ENCODE measurements at places on chromosomes 7 and 10.

DNA sequence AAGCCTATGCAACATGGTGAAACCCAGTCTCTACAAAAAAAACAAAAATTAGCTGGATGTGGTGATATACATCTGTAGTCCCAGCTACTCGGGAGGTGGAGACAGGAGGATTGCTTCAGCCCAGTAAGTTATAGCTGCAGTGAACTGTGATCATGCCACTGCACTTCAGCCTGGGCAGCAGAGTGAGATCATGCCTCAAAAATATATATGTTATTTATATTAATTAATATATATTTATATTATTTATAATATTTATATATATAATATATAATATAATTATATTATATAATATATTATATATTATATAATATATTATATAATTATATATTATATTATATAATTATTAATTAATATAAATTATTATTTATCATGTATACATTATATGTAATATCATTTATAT lies 1158.4 kb upstream of the AUTS2 start:
- no peak for DNase-seq

DNA sequence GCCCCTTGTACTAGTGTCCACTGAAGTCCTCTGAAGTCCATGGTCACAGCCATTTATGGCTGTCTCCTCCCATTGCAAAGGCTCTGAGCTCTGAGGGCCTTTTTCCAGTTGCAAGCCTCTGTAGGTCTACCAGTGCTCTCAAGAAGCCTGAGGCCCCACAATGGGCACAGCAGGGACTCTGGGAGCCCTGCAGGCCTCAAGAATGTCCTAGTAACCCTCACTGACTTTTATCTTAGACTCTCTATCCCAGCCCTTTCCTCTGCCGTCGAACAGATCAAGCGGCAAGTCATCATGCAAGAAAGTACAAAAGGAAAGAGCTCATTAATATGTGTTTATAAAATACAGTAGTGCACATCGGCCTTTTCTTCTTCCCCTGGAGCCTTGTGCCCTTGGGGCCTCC lies 23.4 kb downstream of the VWA2 start:
- DNase-seq = no peak

DNA sequence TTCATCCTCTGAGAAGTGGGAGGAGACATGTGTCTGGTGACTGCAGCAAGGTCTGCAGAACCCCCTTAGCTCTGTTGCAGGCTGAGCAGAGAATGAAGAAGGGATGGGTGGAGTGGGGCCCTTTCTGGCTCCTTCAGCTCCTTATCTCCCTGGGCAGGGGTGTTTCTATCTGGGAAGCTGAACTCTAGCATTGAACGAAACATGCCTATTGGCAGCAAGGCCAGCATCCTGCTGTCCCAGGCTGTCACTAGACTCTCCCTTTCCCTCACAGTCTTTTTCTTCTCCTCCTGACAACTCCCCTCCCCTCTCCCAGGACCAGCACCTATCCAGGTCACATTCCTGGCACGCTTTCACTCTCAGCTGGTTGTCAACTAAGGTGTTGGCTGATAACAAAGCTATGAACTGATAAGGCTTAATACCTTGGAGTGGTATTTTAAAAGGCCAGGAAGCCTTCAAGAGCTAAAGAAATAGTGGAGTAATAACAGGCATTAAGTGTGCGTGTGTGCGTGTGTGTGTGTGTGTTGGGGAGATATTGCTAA lies 128.8 kb upstream of the FZD8 start:
- DNase-seq = no peak

GRCh38 chr7:3028071-3028757 lies 15.5 kb downstream of the CARD11 start:
- peak; percentile 7 for DNase-seq

Measured in stimulated activated naive CD4-positive, alpha-beta T cell (primary cell).